ENCODE measurements at places on chromosomes 2 and 18. TPM values are rescaled to one million over a fixed set of nuclear protein-coding genes. Genes with fewer than 3 reads are reported as not detected.

DNA sequence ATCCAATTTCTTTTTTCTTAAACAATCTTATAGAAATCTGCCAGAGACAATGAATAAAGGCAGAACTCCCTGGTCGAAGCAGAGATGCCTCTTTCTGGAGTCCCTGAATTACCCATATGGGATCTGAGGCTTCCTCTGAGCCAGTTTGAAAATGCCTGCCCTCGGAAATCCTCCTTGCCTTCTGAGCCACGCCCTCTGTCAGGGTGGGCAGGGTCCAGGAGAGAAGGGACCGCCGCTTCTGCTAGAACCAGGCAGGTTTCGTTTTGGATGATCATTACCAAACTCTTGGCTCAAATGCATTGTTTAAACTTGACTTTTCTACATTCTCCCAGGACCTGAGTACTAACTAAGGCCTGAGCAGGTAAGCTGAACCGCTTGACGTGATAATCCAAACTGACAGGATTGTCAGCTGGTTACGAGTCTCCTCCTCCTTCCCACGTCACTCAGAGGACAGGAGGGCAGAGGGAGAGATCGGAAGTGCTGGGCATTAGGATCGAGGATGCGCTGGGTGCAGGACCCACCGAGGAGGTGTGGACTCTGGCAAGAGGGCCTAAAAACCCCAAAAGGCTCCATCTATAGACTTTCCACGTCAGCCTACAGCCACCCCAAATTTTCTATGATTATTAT is 128.4 kb downstream of the KLHL29 start:
- no peak overlapping the region for H3K4me3 ChIP-seq
- H3K27ac ChIP-seq: no peak overlapping the region
- H3K27me3 ChIP-seq: no peaks in the 10 kb centered on the region
- H3K4me1 ChIP-seq: no peaks in the 10 kb centered on the region
- no peak for DNase-seq

- H3K4me1 ChIP-seq: no peaks in the 10 kb centered on the region
- no peak overlapping the region for H3K27ac ChIP-seq
- no peak overlapping the region for H3K4me3 ChIP-seq
These were observed 26.6 kb downstream of the MYL1 start for GRCh38 chr2:210288408-210288807.

The SPHKAP gene
- total RNA-seq: not detected

The RGPD3 gene
- 0.24 TPM for total RNA-seq

The ANKRD30BL gene
- total RNA-seq: not detected

- H3K4me1 ChIP-seq: peaks cover 35% of the 10 kb centered on the region
- DNase-seq: no peak
- H3K27me3 ChIP-seq: peaks cover 55% of the 10 kb centered on the region
- no peaks in the 10 kb centered on the region for H3K36me3 ChIP-seq
These were observed 5.1 kb downstream of the NEUROD1 start for GRCh38 chr2:181675254-181675653.

DNA sequence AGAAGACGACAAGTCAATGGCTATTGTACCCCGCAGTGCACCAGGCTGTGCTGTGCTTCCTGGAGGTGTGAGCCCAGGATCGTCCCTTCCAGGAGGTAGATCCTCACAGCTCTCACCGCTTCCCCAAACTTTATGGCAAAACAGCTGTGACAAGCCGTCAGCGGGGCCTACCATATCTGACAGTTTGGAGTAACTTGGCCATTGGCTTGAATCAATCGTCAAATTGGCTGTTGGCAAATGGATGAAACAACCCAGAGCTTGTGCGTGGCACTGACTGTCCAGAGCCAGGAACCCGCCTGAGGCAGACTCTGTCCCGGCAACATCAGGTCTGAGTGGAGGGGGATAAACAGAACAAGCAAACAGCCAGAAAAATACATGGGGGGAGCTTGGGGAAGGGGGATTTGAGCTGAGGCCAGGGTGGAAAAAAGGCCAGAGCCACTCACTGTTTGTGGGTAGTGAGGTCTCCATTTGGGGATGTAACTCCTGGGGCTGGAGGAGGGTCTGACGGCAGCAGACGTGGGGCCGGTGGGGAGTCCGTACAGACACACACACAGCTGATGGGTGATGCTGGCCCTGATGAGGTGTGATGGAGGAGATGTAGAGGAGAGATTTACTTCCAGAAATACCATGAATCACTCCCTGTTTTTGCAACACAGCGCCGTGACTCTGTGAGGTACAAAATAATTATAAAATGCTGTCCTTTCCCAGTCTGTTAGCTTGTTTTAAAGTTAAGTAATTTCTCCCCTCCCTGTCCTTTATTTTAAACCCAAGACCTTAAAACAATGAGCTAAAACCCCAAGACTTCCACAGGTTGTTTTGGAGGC is 174.8 kb downstream of the TWIST2 start:
- DNase-seq: no peak
- H3K4me3 ChIP-seq: no peak overlapping the region
- no peak overlapping the region for H3K27ac ChIP-seq

The MZT2B gene
- total RNA-seq: 329 TPM

DNA sequence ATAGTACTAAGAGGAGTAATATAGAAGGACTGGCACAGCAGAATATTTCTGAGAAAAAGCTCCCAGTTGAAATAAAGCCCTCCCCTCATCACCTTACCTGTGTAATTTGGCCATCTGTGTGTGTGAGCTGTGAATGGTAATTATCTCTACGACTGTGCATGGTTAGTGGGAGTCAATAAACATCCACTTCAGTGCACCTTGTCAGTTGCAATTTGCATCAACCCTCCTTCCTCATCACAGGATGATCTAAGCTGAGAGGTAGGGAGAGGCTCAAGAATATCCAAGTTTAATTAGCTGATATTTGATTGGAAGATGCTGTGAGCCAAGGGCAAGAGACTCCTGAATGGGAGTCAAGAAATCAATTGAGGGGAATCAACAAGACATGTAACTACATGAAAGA is 694.9 kb upstream of the KLHL29 start:
- H3K36me3 ChIP-seq: no peaks in the 10 kb centered on the region

The DSG1 gene
- total RNA-seq: not detected

- H3K4me1 ChIP-seq: no peaks in the 10 kb centered on the region
- no peak for DNase-seq
- H3K36me3 ChIP-seq: no peaks in the 10 kb centered on the region
- no peak overlapping the region for H3K4me3 ChIP-seq
- no peak overlapping the region for H3K27ac ChIP-seq
These were observed 139.6 kb upstream of the RAB12 start for GRCh38 chr18:8469544-8470130.

The SLC9A4 gene
- total RNA-seq: not detected

- no peak overlapping the region for H3K27ac ChIP-seq
- no peak overlapping the region for H3K4me3 ChIP-seq
- no peaks in the 10 kb centered on the region for H3K36me3 ChIP-seq
These were observed 312.9 kb downstream of the GULP1 start for GRCh38 chr2:188604579-188604978.

The BOD1L2 gene
- not detected for total RNA-seq

DNA sequence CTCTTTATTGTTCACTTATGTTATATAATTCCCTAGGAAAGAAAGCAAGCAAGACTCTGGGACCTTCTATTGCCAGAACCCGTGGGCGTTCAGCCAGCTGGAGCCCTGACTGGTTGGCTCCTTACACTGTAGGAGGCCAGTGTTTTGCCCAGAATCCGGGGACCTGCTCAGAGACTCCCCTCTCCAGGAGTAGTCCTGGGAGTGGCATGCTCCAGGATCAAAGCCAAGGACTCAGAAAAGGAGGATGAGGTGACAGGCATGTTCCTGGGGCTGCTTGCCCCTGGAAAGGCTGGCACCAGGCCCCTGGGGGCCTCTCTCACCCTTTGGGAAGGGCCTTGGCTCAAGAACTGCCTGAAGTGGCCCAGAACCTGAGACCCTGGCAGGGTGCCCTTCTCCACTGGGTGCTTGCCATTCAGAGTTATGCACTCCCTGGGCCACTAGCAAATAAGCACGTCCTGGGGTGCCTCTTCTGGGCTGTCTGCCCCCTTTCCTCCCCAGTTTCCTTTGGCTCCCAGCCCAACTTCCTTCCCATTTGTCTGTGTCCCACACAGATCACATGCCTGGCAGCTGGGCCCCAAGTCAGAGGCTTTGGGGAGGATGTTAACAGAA is 19.6 kb upstream of the KIF3C start:
- no peaks in the 10 kb centered on the region for H3K27me3 ChIP-seq
- no peak for DNase-seq
- no peaks in the 10 kb centered on the region for H3K4me1 ChIP-seq
- no peaks in the 10 kb centered on the region for H3K36me3 ChIP-seq

- no peak overlapping the region for H3K4me3 ChIP-seq
- no peaks in the 10 kb centered on the region for H3K4me1 ChIP-seq
- no peak overlapping the region for H3K27ac ChIP-seq
- no peak for DNase-seq
- peaks cover 7% of the 10 kb centered on the region for H3K36me3 ChIP-seq
These were observed 97.9 kb downstream of the USP40 start for GRCh38 chr2:233468741-233469110.

DNA sequence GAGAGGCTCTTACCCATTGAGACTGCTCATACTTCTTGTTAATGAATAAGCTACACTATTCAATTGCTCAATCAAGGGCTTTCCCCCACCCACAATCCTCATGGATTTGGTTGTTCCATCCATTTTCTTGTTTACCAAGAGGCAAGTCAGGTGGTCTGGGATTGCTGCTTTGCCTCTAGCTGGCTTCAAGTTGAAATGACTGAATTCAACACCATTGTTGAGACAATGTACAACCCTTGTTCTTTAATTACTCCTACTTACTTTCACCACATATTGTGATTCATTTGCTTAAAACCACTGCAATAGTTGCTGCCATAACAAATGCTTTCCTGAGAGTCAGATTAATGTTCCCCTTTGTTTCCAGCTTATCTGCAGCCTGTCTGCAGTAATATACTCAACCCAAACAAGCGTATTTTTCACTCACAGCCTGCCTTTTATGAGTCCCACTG is 532.2 kb downstream of the RIT2 start:
- H3K27me3 ChIP-seq: no peaks in the 10 kb centered on the region
- no peak overlapping the region for H3K4me3 ChIP-seq
- no peak for DNase-seq
- H3K27ac ChIP-seq: no peak overlapping the region
- no peaks in the 10 kb centered on the region for H3K4me1 ChIP-seq
- H3K36me3 ChIP-seq: no peaks in the 10 kb centered on the region

All from activated T-cell treated with anti-CD3 and anti-CD28 coated beads, Interleukin-2, amount 50 U/mL, for 72 hours (primary cell).